Stimulated activated CD8-positive, alpha-beta memory T cell treated with anti-CD3 and anti-CD28 coated beads, Interleukin-4, amount 100 ng/mL, for 1 hour (primary cell): ENCODE measurements at places on chromosomes 2 and 18.

DNA sequence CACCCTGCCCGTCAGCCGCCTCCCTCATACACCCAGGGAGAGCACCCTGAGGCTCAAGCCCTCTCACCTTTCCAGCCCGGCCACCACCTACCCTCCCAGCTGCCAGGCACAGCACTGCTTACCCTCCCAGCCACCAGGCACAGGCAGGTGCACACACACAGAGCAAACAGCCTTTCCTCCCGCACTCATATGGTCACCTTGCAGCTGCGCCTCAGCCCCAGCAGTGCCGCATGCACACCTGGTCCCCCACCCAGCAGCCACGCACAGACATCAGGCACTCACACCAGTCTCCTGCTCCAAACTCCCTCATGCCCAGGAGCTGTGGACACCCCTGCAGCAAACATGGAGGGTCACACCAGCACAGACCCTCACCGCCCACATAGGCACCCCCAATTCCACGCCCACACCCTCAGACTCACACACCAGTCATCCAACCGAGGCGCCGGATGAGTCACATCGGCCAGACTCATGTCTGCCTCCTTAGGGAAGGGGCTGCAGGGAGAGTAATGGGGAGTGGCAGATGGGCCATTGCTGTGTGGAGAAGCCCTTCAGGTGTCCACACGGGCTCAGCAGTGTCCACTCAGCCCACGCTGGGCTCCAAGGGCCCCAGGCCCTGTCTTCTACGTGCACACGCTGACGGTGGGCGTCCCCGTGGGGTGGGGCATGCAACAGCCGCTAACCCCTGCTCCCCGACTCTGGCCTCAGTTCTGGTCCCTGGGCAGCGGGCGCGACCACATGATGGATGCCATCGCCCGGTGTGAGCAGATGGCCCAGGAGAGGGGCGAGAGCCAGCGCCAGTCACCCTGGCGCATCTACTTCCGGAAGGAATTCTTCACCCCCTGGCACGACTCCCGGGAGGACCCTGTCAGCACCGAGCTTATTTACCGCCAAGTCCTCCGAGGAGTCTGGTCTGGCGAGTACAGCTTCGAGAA, 22.3 kb upstream of the GPR17 start:
- no peak for DNase-seq

DNA sequence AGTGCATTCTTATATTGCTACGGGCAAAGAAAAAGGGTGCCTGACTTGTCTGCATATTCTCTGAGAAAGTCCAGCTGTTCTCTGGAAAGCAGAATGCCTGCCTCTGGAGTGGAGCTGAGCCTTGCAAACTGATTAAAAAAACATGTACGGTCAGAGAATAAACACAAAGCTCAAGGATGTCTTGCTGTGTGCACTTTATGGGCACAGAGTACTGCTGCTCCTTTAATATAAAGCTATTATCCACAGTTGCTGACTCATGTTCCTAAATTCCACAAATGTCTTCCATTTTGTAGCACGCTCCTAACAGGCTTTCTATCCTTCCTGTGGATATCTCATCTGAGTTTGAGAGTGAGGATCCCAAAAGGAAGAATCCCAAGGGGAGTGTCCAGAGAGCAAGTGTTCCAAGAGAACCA, 229.0 kb downstream of the MREG start:
- no peak for DNase-seq

- no peak for DNase-seq
Observed at GRCh38 chr2:128373451-128374000, 54.9 kb upstream of the HS6ST1 start.

- DNase-seq = no peak
Observed at GRCh38 chr2:179859523-179859922, 1.9 kb downstream of the ZNF385B start.

DNA sequence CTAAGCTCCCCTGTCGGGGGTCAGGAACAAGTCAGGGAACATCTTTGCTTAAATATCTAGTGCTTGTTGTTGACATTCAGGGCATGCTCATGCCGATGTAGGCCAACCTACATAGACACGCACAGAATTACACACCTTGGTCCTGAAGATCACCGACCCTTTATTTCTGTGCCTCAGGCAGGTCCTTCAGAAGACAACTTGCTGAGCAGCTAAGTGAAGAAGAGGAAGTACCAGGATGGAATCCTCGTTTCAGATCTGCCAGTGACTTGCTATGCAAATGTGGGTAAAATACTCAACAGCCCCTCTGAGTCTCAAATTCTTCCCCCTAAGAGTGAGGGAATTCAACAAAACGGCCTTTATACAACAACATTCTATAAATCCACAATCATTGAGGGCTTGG, 494.7 kb downstream of the BCL11A start:
- DNase-seq = no peak

DNA sequence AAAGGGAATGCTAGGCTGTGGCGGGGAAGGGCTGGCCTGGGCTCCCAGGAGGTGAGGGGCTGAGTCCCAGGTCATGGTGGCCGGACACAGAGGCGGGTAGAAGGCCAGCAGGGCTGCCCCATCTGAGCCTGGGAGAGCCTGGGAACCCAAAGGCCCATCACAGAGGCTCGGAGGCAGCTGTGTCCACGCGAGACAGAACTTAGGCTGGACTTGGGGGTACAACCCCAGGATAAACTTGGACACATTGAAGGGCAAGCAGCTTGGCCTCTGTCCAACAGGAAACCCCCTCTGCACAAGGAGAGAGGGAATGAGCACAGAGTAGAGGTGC, 95.9 kb downstream of the ZFP36L2 start:
- DNase-seq = no peak

DNA sequence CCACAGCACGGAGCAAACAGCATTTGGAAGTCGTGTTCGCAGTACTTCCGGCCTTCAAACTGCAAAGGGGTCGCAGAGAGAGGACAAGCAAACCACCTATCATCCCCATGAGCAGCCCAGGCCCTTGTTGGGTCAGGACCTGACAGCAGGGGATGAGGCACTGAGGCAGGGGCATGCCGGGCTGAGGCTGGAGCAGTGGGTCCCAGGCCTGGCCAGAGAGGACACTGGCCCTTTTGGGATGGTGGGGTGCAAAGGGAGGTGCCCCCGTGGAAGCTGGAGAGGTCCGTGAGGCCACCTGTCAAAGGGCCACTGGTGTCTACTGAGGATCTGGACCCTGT, 8.9 kb downstream of the GPR17 start:
- DNase-seq = no peak
